ENCODE measurements at places on chromosomes 5 and 9. TPM values are rescaled to one million over a fixed set of nuclear protein-coding genes. Genes with fewer than 3 reads are reported as not detected.
A peak's percentile ranks its signal among the peaks of the same experiment; 100 is the strongest.

Gene SLC34A1
- total RNA-seq: not detected

Gene STK32A
- under 0.01 TPM for total RNA-seq

Gene IGIP
- 5.0 TPM for total RNA-seq

Gene KLHL3
- 4.1 TPM for total RNA-seq

DNA sequence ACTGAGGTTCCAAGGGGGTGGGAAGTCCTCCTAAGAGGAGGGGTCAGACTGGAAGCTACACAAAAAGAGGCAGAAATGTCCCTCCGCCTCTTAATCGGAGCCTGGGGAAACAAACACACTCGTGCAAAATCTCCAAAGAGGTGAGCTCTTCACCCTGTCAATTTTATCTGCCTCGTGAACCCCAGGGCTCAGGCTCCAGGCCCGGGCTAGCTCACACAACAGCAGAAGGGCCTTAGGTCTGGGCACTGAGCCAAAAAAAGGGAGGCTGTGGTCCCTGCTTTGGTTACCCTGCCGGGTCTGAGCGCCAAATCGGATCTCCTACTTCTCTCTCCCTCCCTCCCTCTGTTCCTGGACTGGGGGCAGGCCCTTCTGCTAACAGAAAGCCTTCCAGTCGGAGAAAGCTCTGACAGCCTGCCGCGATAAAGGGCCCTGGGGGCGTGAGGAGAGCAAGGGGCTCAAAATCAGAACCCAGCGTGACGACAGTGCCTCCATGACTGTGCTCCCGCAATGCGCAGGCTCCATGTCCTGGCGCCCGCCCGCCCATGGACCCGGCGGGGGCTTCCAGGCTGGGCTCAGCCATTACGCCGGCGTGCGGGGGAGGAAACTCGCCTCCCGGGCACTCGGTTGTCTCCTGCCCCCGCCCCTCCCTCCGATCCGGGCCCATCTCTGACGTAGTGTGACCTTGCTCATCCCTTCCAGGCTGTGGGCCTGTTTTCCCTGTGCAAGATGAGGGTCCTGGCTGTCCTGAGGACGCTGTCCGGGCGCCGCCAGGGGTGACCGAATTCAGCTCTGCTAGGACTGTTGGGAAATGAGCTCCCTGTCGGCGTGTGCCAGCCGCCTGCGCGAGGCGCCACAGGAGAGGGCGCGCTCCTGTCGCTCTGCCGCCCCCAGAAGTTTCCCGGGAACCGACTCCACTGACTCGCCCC is 865 bp upstream of the SLC22A4 start:
- peak; percentile 87 for DNase-seq
- peaks cover 12% of the 10 kb centered on the region for H3K4me1 ChIP-seq
- no peaks in the 10 kb centered on the region for H3K27me3 ChIP-seq
- H3K4me3 ChIP-seq: peak overlapping the region; percentile 74

- H3K4me3 ChIP-seq: no peak overlapping the region
- H3K4me1 ChIP-seq: peaks cover 6% of the 10 kb centered on the region
- no peak overlapping the region for H3K27ac ChIP-seq
- H3K27me3 ChIP-seq: no peaks in the 10 kb centered on the region
- peak; percentile 54 for DNase-seq
Observed at GRCh38 chr5:93277051-93277450, 304.0 kb downstream of the NR2F1-AS1 start.

DNA sequence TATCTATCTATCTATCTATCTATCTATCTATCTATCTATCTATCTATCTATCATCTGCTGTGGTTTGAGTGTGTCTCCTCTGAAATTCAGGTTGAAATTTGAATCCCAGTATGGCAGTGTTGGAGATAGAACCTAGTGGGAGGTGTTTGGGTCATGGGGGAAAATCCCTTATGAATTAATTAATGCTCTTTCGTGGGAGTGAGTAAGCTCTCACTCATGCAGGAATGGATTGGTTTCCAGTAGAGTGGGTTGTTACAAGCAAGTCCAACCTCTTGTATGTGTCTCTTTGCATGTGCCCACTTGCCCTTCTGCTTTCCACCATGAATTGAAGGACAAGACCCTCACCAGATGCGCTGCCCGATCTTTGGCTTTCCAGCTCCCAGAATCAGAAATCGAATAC is 113.0 kb downstream of the ANXA1 start:
- H3K4me1 ChIP-seq: no peaks in the 10 kb centered on the region
- H3K4me3 ChIP-seq: no peak overlapping the region
- no peak for DNase-seq
- H3K27me3 ChIP-seq: no peaks in the 10 kb centered on the region
- H3K36me3 ChIP-seq: no peaks in the 10 kb centered on the region

DNA sequence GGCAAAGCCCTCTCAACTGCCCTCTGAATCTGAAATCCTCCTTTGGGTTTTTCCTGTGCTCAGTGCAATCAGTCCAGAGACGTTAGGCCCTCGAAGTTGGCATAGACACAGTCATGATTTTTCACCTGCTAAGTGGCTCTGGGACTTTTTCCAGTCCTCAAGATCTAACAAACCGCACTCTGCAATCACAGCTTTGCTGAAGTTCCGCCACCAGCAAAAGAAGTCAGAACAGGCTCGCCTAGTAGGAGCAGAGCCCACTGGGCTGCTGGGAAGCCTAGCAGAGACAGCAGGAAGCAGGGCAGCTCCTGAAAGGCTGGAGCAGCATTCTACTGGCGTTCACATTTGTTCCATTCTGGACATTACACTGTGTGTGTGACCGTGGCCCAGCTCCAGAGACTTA is 222.8 kb upstream of the KIF2A start:
- DNase-seq: no peak
- H3K27me3 ChIP-seq: no peaks in the 10 kb centered on the region
- H3K4me3 ChIP-seq: no peak overlapping the region
- H3K27ac ChIP-seq: no peak overlapping the region
- H3K36me3 ChIP-seq: no peaks in the 10 kb centered on the region

- H3K27ac ChIP-seq: no peak overlapping the region
- H3K4me1 ChIP-seq: peaks cover 8% of the 10 kb centered on the region
- no peaks in the 10 kb centered on the region for H3K27me3 ChIP-seq
- DNase-seq: peak; percentile 55
- no peak overlapping the region for H3K4me3 ChIP-seq
Observed at GRCh38 chr9:91426123-91426745, 2.6 kb upstream of the NFIL3 start.

DNA sequence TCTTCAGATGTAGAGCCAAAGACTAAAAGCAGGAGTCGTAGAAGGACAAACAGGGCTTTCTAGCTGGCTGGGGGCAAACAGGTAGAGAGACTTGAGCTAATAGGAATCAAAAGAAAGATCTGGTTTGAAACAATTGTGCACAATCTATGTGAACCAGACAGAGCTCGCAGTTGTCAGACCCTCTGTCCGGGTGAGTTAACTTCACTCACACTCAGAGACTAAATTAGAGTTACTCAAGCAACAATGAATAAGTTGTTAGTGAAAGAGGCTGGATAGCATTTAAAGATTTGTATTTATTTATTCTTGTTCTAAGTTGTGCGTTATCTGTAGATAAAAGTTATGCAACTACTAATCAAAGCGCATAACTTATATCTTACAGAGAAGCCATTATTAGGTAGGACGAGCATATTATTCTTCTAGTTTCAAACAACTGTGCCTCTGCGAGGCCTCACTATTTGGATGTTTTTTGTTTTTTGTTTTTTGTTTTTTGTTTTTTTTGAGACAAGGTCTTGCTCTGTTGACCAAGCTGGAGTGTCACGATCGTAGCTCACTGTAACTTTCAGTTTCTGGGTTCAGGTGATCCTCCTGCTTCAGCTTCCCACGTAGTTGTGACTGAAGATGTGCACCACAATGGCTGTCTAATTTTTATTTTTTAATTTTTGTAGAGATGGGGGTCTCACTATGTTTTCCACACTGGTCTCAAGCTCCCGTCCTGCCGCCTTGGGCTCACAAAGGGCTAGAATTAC is 13.2 kb upstream of the LNPEP start:
- no peaks in the 10 kb centered on the region for H3K36me3 ChIP-seq
- peaks cover 4% of the 10 kb centered on the region for H3K4me1 ChIP-seq
- no peak overlapping the region for H3K4me3 ChIP-seq
